ENCODE measurements at places on chromosomes 16 and 17. TPM values are rescaled to one million over a fixed set of nuclear protein-coding genes. Genes with fewer than 3 reads are reported as not detected.

Gene PLEKHG4
- total RNA-seq, result 12.3 TPM

Gene TEPSIN
- total RNA-seq, result 32.9 TPM

Gene ACAP1
- total RNA-seq, result 4.0 TPM

Gene SOX8
- total RNA-seq, result 1.4 TPM

Gene INO80E
- 127 TPM for total RNA-seq

Gene KDM6B
- 14.0 TPM for total RNA-seq

Gene DBNDD1
- total RNA-seq, result 61.0 TPM

Gene ITGA2B
- 1.7 TPM for total RNA-seq

Gene OR2C1
- total RNA-seq, result not detected

Gene JUP
- 131 TPM for total RNA-seq

Gene CPNE7
- 48.7 TPM for total RNA-seq
